ENCODE measurements at places on chromosomes 11 and 22.

DNA sequence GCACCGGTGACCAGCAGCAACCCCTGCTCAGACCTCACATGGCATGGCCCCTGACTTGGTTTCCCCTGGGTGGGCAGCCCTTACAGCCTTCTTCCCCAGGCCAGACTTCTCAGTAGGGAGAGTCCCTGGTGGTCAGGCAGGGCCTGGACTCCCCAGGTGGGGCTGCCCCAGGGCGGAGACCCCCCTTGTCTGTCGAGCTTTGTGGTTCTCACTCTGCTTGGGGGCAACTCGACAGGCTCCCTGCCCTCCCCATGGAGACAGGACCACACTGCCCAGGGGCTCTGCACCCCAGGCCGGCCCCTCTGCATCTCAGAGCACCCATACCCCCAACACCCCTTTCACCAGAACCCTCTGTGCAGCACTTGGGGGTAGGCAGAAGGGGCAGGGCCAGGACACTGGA lies 87.7 kb downstream of the MORC2 start:
- DNase-seq = no peak

GRCh38 chr22:44916281-44917231 lies 93.2 kb downstream of the PHF21B start:
- no peak for DNase-seq

DNA sequence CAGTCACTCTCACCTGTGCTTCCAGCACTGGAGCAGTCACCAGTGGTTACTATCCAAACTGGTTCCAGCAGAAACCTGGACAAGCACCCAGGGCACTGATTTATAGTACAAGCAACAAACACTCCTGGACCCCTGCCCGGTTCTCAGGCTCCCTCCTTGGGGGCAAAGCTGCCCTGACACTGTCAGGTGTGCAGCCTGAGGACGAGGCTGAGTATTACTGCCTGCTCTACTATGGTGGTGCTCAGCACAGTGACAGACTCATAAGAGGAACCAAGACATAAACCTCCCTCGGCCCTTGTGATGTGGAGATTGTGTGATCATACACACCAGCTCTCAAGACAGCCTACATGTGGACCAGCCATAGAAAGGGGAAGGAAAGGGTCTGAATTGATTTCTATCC lies 113.3 kb downstream of the ZNF280B start:
- DNase-seq = no peak

DNA sequence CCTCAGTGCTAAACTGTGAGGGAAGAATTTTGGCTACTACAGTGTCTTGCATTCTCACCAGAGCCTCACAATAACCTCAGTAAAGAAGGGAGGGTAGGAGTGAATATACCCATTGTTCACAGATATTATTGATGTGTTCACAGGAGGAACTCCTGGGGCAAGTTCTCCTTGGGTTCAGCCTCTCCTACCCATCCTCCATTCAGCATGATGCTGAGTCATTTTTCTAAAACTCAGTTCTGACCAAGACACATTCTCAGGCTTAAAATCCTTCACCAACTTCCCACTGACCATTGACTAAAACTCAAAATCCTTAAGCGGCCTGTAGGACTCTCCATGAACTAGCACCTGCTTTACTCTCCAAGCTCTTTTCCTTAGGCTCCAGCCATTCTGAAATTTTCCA lies 48.7 kb downstream of the SYTL2 start:
- no peak for DNase-seq

- no peak for DNase-seq
Observed at GRCh38 chr11:46321757-46322156, 25.5 kb upstream of the DGKZ start.

DNA sequence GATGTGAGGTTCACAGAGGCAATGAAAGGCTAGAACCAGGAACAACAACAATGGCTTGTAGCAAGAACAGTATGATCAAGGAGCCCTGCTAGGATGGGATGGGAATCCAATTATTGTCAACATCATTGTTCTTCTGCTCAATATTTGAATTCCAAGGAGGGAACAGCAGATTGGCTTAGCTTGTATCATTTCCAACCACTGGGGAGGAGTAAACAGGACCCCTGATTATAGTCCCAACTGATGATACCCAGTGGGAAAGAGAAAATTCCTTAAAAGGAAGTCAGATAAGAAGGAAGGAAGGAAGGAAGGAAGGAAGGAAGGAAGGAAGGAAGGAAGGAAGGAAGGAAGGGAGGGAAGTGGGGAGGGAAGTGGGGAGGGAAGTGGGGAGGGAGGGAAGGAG lies 69.5 kb upstream of the ZC3H12C start:
- no peak for DNase-seq

DNA sequence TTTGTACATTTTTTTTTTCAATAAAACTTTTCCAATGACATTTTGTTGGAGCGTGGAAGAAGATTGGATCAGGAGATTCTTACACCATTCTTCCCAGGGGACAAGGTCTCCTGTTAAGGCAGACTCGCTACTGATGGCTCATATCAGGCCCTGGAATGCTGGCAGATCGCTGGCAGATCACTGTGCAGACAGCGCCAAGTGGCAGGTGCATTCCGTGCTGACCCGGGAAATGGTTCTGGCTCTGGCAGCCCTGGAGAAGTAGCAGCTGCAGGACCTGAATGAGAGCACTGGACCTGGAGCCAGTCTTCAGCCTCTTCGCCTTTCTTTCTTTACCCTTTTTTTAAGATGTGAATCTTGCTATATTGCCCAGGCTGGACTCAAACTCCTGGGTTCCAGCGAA lies 10.7 kb downstream of the SERPINH1 start:
- no peak for DNase-seq

GRCh38 chr22:30234786-30235470 lies 11.6 kb downstream of the LIF start:
- DNase-seq = no peak

DNA sequence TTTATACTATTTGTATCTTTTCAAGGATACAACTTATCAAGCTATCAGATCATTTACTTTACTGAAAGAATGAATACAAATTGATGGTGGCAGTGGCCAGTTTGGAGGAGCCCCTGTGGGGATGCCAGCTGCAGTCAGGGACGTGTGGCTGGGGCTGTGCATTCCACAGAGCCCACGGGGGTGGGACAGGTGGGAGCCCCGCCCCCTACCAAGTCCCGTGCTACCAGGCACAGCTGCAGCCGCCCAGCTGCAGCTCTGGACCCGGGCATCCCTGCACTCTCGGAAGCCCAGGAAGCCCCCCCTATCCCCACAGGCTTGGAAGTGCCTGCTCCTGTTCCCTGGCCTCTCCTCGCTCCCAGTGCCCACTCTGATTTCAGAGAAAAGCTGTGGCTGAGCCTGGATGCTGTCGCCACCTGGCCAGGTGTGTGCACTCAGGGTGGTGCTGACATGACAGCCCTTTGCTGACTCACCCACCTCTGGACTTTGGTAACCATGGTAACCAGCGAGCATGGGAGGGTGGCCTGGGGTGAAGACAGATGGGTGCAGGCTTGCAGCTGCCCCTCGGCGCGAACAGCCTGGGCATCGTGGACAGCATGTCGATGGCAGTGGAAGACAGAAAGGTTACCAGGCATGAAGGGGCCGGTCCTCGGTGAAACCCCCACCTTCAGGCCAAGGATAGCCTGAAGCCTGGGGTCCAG lies 138.1 kb downstream of the SBF2 start:
- DNase-seq = no peak

GRCh38 chr11:8083871-8084281 lies 2.9 kb downstream of the TUB start:
- DNase-seq = no peak

DNA sequence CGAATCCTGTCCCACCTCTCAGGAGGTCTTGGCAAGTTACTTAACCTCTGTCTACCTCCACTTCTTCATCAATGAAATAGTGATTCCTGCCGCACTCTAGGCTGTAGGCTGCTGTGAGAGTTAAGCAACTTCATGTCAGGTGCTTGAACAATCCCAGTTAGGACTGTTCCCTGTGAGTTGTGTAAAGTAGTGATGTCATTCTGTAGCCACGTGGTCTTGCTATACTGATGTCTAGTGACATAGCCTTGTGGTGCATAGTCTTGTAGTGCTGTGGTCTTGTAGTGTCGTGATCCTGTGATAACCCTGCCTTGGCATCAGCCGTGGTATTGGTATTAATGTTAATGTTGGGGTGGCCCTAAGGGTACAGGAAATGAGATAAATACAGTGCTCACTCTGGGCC lies 30.3 kb upstream of the PRR5 start:
- no peak for DNase-seq

DNA sequence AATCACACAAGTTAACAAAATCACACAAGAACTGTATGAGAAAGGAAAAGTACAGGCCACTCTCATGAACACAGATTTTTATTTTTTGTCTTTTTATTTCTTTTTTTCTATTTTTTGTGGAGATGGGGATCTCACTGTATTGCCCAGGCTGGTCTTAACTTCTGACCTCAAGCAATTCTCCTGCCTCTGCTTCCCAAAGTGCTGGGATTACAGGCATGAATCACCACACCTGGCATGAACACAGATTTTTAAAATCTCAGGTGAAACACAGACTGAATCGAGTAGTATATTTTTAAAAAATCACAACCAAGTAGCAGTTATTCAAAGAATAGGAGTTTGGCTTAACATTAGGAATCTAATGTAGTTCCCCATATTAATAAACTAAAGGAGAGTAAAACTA lies 18.3 kb downstream of the RNF169 start:
- no peak for DNase-seq

DNA sequence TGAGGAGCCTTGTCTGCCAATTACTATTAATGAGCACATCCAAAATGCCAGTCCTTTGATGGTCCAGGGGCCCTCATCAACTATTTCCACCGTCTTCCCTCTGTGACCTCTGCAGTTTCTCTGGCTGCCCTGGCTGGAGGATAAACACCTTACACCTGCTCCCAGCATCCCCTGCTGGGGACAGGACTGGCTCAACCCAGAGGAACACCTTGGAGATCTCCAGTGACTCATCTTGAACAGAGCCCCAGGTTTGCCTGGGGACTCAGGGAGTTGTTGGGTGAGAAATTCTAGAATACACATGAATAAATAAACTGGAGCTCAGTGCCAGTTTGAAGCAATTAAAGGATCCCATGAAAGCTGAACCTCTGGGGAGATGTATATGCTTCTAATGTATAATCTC lies 24.0 kb upstream of the ELF5 start:
- DNase-seq = no peak

- no peak for DNase-seq
Observed at GRCh38 chr22:20456064-20456721, 18.6 kb upstream of the SCARF2 start.

- DNase-seq = no peak
Observed at GRCh38 chr11:117064275-117064674, 34.0 kb downstream of the SIK3 start.

DNA sequence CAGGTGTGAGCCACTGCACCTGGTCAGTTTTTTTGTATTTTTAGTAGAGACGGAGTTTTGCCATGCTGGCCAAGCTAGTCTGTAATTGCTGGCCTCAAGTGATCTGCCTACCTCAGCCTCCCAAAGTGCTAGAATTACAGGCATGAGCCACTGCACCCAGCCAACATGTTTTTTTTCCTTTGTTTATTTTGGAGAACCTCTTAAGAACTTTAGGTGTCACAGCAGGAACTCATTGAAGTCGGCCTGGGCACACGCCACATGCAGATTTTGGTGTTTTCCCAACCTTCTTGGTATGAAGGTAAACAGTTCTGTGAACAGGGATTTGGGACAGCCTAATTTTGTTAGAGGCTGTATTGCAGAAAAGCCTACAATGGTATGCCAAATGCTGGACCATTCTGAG lies 9.4 kb downstream of the DIXDC1 start:
- DNase-seq = no peak

- DNase-seq = no peak
Observed at GRCh38 chr11:110134110-110134509, 40.9 kb downstream of the ZC3H12C start.

GRCh38 chr11:1773131-1773993 lies 9.6 kb upstream of the CTSD start:
- DNase-seq = no peak

GRCh38 chr11:48122246-48122645 lies 94.4 kb upstream of the OR4B1 start:
- no peak for DNase-seq

GRCh38 chr11:1054143-1055108 lies 17.9 kb upstream of the MUC6 start:
- no peak for DNase-seq

DNA sequence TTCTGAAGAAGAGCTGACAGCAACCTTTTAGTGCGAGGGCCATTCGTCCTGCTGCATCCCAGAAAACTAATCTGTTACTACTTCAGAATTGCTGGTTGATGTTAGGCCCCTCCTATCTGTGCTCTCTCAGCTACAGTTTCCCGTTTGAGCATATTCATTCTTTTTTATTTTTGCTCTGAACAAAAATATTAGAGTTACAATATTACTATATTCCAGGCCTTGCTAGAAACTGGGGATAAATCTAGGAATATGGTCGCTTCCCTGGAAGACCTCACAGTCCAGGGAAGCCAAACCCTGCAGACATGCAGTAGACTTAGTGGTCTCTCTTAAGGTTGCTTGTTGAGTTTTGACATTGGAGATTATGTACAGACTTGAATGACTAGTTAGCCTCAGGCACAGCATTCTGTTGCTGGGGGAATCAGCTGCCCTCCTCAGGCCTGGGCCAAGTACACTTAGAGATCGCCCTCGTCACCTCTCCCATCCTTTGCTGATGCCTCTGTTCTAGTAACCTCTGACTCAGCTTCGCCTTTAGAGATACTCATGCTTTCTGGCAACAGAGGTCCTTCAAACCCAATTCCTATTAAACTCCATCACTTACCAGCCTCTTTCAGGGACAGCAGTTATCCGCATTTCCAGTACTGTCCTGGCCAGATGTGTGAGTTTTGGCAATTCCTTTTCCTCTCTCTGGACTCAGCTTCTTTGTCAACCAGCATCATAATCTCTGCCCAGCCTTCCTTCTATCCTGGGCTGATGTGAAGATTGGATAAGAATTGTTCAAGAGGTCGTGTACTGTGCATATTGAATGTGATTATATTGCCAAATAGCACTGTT lies 698 bp upstream of the ANAPC15 start:
- DNase-seq = no peak

GRCh38 chr11:17102462-17102861 lies 25.0 kb upstream of the RPS13 start:
- no peak for DNase-seq

DNA sequence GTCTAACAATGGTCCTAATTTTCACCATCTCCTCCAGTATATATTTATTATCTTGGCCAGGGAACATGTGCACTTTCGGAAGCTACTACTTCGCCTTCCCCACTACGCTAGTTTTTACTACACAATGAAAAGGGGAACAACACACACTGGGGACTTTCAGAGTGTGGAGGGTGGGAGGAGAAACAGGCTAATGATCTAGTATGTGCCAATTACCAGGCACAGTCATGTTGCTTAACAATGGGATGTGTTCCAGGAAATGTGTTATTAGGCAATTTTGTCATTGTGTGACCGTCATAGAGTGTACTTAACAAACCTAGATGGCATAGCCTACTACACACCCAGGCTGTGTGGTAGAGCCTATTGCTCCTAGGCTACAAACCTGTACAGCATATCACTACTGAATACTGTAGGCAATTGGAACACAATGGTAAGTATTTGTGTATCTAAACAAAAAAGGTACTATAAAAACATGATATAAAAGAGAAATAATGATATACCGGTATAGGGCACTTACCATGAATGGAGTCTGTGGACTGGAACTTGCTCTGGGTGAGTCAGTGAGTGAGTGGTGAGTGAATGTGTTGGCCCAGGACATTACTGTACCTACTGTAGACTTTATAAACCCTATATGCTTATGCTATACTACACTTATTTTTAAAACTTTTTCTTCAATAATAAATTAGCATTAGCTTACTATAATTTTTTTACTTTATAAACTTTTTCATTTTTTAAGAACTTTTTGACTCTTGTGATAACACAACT lies 20.1 kb upstream of the CUL5 start:
- no peak for DNase-seq

GRCh38 chr22:26822313-26822712 lies 164.9 kb downstream of the MIAT start:
- no peak for DNase-seq

All from cortex of kidney (tissue), 1 donor.